Foreskin melanocyte (primary cell): ENCODE measurements at places on chromosomes 2 and 18.

DNA sequence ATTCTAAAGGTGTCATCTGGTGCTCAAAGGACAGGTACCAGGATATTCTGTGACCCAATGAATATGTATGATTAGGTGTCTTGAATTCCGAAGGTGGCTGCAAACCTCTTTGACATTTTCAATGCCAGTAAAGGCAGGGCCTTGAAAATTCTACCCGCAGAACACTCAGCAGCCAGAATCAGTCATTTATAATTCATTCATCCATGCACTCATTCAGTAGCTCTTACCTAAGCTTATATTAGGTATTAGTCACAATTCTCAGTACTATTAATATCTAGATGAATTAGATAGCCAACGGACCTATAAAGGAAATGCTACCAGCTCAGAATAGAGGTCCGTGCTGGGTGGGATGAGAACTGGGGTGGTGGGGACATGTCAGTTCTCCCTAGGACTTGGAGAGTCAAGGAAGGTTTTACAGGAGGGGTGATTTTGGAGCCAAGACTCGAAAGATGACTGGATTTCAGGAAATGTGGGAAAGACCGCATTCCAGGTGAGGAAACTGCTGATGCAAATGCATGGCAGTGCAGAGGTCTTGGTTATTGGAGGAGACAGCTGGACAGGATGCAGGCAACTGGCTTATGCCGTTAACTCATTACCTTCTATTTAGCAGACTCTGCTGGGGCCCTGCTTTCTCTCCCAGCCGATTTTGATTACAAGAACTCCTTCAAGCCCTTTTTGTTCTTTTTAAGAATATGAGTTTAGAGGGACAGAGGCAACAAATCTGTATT is 7.2 kb downstream of the TRIB2 start:
- DNase-seq: no peak

DNA sequence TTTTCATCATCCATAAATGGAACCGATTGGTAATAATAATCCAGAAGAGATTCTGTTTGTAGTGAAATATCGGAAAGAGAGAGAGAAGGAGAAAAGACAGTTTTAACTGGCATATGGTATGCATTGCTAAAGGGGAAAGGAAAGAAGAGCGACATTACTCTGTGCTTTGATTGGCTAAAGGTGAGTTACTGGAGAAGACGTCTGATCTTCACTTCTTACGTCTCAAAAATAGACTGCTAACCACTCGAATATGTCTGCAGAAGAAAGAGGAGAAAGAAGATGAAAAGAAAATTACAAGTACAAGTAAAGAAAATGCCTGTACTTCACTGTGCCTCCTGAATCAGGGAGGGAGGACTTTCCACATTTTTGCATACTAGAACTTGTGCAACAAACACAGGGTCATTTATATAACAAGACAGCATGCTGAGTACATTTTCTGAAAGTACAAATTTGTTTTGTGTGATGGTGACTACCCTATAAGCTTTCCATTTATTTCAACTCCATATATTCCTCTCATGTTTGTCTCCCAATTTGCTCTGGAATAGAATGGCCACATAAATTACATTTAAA is 787.2 kb downstream of the RNF144A start:
- DNase-seq: no peak

GRCh38 chr2:237421542-237422116 is 7.7 kb upstream of the COL6A3 start:
- peak; percentile 75 for DNase-seq

- no peak for DNase-seq
These were observed 66.7 kb downstream of the SPATS2L start for GRCh38 chr2:200373231-200373630.

GRCh38 chr2:47217277-47217676 is 62.2 kb upstream of the STPG4 start:
- DNase-seq: no peak

GRCh38 chr2:33395655-33396249 is 80.7 kb upstream of the RASGRP3 start:
- peak; percentile 80 for DNase-seq

- no peak for DNase-seq
These were observed 286.1 kb upstream of the HNRNPA3 start for GRCh38 chr2:176926453-176926852.

GRCh38 chr2:149119368-149119767 is 80.9 kb downstream of the LYPD6B start:
- no peak for DNase-seq

- no peak for DNase-seq
These were observed 250.1 kb upstream of the DPP10 start for GRCh38 chr2:114192362-114192761.

GRCh38 chr18:36905571-36905970 is 76.6 kb downstream of the KIAA1328 start:
- DNase-seq: no peak

GRCh38 chr2:143029141-143029540 is 100.1 kb upstream of the ARHGAP15 start:
- DNase-seq: no peak

DNA sequence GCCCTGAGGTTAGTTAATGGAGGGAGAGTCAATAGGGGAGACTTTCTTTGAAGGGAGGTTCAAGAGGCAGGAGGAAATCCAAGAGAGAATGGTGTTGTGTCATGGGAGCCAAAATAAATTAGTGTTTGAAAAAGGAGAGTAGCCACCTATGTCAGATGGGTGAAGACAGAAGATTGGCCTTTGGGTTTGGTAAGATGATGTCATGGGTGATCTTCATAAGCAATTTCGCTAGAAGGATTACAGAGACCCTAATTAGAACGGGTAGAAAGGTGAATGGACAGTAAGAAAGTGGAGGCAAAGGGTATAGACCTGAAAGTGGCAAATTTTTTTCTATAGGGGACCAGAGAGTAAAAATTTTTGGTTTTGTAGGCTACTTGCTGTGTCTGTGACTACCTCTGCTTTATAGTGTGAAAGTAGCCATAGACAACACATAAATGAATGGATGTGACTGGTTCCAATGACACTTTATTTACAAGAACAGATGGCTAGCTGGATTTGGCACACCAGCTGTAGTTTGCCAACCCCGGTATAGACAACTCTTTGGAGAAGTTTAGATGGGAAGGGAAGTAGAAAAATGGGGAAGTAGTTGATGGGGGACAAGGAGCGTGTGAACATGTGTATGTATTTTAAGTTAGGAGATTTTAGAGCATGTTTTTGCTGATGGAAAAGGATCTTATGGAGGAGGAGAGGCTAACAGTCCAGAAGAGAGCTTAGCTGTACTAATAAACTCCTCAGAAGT is 9.3 kb downstream of the STAMBP start:
- no peak for DNase-seq

DNA sequence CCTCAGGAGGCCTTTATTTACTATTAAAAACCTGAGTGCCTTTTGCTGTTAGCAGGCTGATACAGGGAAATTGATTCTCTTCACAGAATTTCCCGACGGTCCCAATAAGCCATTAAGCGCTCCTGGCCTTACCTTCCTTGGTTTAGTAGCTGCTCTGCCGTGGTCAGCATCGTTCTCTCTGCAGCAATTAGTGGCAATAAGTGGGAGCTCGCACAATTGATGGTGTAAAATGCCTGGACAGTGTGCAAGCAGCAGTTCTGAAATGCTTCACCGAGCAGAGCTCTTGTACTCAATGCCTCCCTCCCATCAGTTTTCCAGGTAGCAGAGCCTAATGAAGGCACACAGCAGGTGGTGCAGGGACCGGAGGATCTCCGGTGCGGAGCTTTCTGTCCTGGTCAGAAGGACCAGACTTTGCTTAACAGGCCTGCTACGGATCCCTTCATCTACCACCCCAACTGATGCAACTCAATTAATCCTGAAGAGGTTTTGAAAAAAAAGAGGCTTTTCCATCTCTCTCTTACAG is 1.1 kb upstream of the LINC00305 start:
- no peak for DNase-seq

- no peak for DNase-seq
These were observed 76.7 kb downstream of the EMILIN2 start for GRCh38 chr18:2923464-2923863.

GRCh38 chr2:205053827-205054410 is 508.6 kb downstream of the PARD3B start:
- no peak for DNase-seq

GRCh38 chr18:74063023-74063422 is 84.6 kb downstream of the FBXO15 start:
- DNase-seq: no peak

- no peak for DNase-seq
These were observed 220.7 kb downstream of the SEPTIN10 start for GRCh38 chr2:109392816-109393661.

DNA sequence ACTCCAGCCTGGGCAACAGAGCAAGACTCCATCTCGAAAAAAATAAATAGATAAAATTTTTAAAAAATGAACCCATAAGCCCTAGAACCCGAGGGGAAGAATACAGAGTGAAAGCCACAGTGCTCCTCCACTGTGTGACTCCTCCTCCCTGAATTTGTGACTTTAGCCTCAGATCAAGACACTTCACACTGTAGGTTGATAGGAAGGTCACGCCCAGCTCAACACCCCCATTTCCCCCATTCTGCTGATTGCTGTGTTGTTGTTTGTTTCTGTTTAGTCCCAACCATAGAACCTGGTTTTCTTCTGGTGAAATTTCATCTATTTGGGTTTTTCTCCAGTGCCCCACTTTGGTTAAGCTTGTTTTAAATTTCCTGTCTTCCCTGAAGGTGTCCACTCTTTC is 102.2 kb downstream of the VIT start:
- DNase-seq: no peak

GRCh38 chr2:15940661-15941480 is 521 bp downstream of the MYCN start:
- DNase-seq: peak; percentile 2

GRCh38 chr2:119248311-119248710 is 24.7 kb downstream of the STEAP3 start:
- DNase-seq: no peak

DNA sequence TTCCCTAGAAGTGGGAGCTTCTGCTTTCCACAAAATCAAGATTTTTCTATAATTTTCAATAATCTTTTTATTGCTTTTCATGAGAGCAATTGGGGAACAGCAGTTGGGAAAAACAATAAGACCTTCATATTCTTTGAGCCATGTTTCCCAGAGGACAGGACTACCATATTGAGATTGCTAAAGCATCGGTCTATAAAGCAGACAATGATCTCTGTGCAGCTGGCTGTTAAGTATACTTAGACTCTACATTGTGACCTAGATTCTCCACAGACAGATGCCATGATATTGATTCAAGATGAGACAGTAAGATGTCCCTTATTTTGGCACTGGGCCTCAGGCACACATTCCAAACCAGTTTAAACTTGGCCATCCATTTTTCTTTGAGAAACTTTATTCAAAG is 1178.7 kb downstream of the SUCLG1 start:
- no peak for DNase-seq
